ENCODE measurements at places on chromosomes 1 and 21.

DNA sequence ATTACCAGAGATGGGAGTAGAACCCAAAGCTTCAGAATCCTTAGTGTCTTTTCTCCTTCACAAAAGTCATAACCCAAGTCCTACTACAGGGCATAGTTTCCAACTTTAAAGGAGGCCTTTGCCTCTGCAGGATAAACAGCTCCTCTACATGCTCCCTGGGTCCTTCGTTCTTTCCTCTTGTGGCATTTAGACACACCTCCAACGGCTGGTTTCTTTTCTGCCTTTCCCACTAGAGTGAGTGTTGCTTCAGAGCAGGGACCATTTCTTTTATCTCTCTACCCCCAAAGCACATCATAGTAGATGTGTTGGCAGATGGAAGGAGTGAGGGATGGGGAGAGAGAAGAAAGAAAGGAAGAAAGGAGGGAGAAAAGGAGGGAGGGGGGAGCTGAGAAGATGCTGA lies 144.7 kb upstream of the SPATA6 start:
- no peak for DNase-seq

GRCh38 chr1:228242409-228242808 lies 34.6 kb downstream of the OBSCN start:
- DNase-seq = no peak

DNA sequence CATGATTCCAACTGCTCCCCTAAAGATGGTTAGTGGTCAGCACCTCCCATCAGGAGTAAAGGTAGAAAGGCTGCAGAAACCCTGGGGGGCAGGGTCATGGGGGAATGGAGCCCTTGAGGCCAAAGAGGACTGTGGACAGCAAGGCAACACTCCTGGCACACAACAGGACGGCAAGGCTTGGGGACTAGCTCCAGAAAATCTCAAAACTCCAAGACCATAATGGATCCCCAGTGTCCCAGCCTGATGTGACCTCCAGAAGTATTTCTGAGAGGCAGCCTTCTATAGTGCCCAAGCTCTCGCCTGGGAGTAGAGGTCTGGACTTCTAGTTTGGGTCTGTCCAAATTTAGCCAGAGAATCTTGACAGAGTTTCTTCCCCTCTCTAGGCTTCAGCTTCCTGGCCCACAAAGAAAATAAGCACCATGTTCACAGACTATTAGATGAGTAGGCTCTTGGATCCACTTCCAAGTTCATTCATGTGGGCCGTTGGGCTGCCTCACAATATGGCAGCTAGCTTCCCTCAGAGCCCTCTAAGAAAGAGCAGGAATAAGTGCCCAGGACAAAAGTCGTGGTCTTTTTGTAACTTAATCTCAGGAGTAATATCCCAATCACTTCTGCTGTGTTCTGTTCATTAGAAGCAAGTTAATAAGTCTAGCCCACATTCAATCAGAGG lies 6.9 kb downstream of the CD2 start:
- no peak for DNase-seq

DNA sequence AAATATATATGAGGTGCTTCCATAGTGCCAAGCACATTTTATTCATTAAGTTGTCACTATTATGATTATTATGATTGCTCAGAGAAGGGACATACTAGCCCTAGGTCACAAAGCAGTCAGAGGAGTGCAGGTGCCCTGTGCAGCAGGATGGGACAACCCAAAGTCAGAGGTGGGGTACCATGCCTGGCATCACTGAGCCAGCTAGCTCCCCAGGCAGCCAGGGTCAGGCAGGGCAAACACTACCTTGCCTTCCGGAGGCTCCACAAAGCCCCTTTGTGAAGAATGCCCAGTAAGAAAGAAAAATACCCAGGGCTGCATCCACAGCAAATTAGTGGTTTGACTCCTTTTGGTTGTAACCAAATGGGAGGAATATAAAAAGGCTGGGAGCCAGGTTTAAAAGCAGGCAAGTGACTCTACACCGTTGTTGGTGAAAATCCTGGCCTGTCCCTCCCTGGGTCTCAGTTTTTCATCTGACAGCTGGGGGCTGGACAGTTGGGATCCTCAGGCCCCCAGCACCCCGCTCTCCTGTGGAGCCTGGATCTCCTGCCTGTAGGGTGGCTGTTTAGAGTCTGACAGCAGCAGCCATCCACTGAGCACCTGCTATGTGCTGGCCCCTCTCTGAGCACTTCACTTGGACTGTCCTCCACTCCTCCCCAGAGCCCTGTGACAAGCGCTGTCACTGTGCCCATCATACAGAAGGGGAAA lies 98.8 kb downstream of the GLIS1 start:
- peak; percentile 0 for DNase-seq

GRCh38 chr1:210330279-210330866 lies 1.7 kb downstream of the HHAT start:
- DNase-seq = no peak

DNA sequence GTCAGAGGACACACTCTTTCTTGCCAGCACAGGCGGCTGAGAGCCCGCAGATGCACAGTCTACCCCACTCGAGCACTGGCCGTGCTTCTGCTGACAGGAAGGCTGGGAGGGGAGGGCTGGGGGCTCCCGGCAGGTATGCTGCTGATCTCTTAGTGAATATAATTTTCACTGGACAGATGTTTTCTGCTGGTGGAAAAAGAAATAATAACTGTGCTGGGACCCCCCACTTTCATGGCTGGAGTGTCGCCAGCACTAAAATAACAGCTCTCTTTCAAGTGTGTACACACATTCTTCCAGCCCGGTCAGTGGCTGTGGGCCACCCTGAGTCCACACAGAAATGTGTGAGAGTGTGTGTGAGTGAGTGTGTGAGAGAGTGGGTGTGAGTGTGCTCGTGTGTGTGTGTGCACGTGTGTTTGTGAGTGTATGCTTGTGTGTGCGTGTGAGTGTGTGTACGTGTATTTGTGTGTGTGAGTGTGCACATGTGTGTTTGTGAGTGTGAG lies 167.7 kb upstream of the USP24 start:
- DNase-seq = no peak

GRCh38 chr1:27152829-27153548 lies 1.9 kb downstream of the SLC9A1 start:
- no peak for DNase-seq

DNA sequence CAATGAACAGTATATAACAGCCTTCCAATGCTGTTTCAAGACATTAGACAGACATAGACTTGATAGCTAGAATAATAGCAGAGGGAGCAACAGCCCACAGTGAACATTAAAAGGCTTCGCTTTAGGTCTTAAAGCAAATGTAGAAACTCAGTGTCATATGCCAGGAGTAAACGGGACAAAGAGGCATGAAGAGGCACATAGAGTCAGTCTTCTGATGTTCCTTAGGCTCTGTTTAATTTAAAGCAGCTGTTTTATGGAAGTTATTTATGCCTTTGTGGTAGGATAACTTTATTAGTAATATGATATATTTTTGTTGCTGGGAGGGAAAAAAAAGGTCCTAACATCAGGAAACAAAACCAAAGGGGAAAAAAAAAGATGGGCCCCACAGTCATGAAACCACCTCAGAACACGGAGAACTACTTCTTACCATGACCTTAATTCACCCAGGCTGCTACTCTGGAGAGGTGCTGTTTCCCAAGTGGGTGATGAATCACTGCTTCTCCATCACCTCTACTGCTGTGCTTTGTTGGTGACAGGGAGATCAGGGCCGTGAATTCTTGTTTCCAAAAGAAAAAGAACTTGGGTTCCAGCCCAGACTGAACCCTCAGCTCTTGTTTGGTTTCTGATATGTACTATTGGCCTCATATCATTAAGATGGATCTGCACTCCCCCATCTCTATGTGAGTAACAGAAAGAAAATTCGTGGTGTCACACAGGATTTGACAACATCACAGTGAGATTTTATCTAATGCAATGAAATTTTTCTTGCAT lies 616.9 kb downstream of the KIF26B start:
- no peak for DNase-seq

GRCh38 chr1:17538428-17539117 lies 925 bp upstream of the ARHGEF10L start:
- no peak for DNase-seq

- DNase-seq = no peak
Observed at GRCh38 chr1:237701534-237701933, 189.2 kb downstream of the ZP4 start.

DNA sequence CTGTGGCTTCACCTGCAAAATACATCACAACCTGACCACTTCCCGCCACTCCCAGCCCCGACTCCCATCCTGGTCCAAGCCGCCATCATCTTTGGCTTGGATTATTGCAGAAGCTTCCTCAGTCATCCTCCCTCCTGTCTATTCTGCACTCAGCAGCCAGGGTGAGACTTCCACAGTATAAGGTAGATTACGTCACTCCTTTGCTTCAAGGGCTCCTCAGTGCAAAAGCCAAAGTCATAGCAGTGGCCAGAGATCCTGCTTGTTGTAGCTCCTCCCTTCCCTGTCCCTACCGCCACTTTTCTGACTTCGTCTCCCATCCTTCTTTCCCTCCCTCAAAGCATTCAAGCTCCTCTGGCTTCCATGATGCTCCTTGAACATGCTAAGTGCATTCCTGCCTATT lies 152.8 kb downstream of the GRIK3 start:
- no peak for DNase-seq

DNA sequence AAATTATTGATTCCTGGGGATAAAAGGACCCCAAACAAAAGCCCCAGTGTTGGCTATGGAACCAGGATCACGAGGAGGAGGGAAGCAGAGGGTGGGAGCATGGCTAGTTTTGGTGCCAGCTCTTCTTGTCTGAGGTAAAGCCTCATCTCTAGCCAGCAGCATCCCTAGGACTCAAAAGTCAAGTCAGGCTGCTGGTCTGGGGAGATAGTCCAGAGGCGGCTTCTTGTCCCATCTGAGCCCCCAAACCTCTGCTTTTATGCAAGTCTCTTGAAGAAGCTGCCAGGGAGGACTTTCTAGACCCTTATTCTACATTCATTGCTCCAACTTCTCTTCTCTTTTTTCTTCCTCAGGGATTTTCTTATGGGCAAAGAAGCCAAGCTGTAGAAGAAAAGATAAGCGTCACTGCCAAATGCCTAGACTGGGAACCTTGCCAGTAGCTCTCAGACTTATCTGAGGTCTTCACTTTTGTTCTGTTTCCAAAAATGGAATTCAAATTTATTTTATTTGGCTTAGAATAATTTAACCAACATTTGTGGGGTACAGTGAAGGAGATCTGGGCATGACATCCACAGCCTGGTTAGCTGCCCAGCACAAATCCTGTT lies 6.9 kb upstream of the ANKRD35 start:
- no peak for DNase-seq

GRCh38 chr1:25051906-25052305 lies 121.8 kb upstream of the RUNX3 start:
- no peak for DNase-seq

GRCh38 chr1:111769517-111770146 lies 13.9 kb downstream of the DDX20 start:
- DNase-seq = peak; percentile 66

GRCh38 chr21:41367945-41368734 lies 6.3 kb downstream of the MX2 start:
- DNase-seq = no peak

- DNase-seq = peak; percentile 95
Observed at GRCh38 chr1:30779294-30780071, 21.9 kb upstream of the LAPTM5 start.

GRCh38 chr1:197424380-197424779 lies 156.3 kb downstream of the CRB1 start:
- DNase-seq = no peak

GRCh38 chr1:6445062-6445763 lies 20.6 kb downstream of the ESPN start:
- peak; percentile 63 for DNase-seq

DNA sequence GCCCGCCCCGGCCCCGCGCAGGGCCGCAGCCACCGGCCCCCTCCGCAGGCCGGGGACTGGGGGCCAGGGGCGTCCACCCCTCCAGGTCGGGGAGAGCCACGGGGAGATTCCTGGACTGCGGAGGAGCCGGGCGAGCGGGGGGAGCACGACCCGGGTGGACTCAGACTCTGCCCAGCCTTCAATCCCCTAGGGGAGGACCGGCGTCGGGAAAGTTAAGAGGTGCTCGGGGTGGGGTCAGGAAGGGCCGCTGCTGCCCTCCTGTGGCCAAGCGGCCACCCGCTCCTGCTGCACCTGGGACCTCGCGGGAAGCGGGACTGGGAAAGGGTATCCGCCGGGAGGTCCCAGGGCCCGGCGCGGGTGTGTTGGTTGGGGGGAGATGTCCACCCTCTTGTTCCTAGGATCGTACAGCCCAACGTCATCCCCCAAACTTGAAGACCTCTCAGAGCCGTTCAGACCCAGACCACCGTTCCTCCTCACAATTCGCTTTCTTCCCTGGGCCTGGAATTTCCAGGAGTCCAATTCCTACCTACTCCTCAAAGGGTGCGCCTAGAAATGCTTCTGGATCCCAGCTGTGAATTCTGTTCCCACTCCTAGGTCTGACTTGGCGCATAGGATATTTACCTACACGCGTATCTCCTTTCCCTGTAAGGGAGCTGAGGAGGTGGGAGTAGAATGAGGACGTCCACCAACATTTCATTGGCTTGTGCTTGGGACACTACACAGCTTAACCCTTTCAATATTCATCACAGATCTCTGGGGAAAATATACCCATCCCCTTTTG lies 484 bp upstream of the RHOC start:
- DNase-seq = peak; percentile 85

GRCh38 chr21:40373761-40374160 lies 473.2 kb downstream of the DSCAM start:
- DNase-seq = no peak

- DNase-seq = no peak
Observed at GRCh38 chr21:24823247-24823646, 784.0 kb downstream of the MRPL39 start.

DNA sequence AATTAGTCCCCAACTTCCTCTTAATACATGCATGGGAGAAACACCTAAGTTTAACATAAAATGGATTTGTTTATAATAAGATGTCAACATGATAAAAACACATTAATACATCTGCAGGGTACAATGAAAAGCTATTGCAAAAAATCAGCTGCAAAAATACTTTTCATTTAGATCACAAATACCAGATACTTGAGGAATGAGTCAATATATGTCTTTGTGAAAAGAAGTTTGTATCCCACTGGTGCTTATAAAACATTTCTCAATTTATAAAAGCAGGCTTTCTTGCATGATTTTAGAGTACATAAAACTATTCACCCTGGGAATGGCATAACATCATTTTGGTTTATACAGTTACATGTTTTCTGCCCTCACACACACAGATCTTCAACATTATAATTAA lies 18.6 kb upstream of the PRKAA2 start:
- DNase-seq = no peak

DNA sequence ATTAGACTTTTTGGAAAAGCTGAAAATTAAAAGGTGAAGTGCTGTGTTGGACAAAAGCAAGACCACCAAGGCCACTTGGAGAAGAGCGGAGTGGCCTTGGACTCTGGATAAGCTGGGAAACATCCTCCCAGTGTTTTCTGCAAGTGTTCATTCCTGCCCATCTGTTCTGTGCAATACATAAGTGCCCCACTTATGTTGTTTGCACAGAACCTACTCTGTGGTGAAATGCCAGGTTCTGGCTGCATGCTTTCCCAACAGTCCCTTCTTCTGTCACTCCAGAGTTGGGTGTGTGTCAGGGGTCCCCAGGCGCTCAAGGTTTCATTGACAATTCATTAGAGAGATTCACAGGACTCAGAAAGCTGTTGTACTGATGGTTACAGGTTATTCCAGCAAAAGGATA lies 30.3 kb downstream of the NHLH2 start:
- no peak for DNase-seq
